Activated T-helper 17 cell treated with anti-CD3 and anti-CD28 coated beads, Interleukin-2, amount 50 U/mL, for 72 hours (primary cell): ENCODE measurements at places on chromosomes 2 and 18. TPM values are rescaled to one million over a fixed set of nuclear protein-coding genes. Genes with fewer than 3 reads are reported as not detected.

DNA sequence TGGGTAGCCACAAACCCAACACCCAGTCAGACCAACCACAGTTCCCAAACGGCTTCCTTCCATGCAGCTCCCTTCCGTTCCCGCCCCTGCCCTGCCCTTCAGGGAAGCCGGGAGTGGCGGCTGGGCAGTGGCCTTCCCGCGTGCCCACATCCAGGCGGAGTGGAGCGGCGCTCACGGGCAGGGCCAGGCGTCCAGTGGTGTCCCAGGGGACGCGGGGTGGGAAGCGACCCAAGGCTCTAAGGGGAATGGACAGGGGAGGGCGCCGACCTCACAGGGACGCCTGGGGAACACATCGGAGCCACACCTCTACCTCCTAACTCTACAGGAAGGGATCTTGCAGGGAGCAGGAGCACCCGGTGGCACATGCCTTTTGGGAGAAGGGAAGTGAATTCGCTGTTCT lies 225.9 kb upstream of the MGAT5 start:
- no peak for ATAC-seq
- no peaks in the 10 kb centered on the region for H3K36me3 ChIP-seq
- H3K4me3 ChIP-seq: no peak overlapping the region
- peaks cover 41% of the 10 kb centered on the region for H3K27me3 ChIP-seq
- H3K4me1 ChIP-seq: peaks cover 4% of the 10 kb centered on the region

DNA sequence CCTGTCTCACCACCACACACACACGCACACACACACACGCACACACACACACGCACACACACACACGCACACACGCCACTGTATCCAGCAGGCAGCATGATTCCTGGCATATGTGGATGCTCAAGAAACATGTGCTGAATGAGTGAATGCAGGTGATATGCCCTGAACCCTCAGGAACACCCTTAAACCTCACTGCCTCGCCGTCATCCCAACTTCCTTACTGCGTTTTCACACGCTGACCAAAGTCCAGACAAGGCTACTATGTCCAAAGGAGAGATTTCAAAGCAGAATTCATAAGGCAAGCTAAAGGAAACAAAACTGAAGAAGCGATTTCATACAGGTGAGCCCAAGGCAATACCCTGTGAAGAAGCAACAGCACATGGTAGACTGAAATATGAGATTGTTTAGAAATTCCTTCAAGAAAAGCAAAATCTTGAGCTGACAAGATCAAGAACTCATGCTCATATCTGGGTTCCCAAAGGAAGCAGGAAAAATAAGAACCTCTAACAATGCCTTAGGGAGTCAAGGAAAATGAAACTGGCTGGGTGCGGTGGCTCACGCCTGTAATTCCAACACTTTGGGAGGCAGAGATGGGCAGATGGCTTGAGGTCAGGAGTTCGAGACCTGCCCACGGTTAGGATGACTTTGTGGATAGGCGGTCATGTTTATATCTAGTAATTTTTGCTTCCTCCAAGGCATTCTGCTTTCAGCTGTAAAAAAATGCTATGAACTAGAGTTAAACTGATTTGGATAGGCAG lies 69.1 kb downstream of the TNFRSF11A start:
- no peak overlapping the region for H3K4me3 ChIP-seq
- no peaks in the 10 kb centered on the region for H3K36me3 ChIP-seq
- peaks cover 20% of the 10 kb centered on the region for H3K4me1 ChIP-seq
- ATAC-seq: no peak
- peaks cover 3% of the 10 kb centered on the region for H3K27me3 ChIP-seq

The LCT gene
- total RNA-seq: 1.0 TPM

- H3K27me3 ChIP-seq: peaks cover 15% of the 10 kb centered on the region
- peaks cover 13% of the 10 kb centered on the region for H3K4me1 ChIP-seq
- peak; percentile 80 for ATAC-seq
- H3K4me3 ChIP-seq: peak overlapping the region; percentile 40
Measured at GRCh38 chr2:237156031-237156856, 70.6 kb downstream of the COPS8 start.

GRCh38 chr2:12032975-12033374 lies 286.5 kb downstream of the LPIN1 start:
- H3K4me3 ChIP-seq: no peak overlapping the region
- no peak overlapping the region for H3K27ac ChIP-seq

The GPR17 gene
- total RNA-seq: not detected

DNA sequence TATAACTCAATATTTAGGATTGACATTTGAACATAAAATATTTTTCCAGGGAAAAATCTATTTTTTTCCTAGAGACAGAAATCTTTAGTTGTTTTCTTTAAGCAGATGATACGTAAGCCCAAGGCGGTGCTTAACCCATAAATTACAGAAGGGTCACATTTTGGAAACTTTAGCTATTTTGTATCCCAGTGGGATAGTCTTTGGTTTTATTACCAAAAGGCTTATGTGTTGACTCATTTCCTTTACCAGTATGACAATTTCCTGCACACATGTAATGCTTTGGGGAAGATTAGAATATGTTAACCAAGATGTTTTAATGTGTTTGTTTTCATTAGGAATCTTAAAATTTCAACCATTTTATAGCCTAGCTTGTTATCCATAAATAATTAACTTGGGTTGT lies 24.8 kb downstream of the DYNC1I2 start:
- H3K27ac ChIP-seq: no peak overlapping the region
- no peak overlapping the region for H3K4me3 ChIP-seq
- peaks cover 56% of the 10 kb centered on the region for H3K36me3 ChIP-seq
- ATAC-seq: no peak

The SRD5A2 gene
- not detected for total RNA-seq

DNA sequence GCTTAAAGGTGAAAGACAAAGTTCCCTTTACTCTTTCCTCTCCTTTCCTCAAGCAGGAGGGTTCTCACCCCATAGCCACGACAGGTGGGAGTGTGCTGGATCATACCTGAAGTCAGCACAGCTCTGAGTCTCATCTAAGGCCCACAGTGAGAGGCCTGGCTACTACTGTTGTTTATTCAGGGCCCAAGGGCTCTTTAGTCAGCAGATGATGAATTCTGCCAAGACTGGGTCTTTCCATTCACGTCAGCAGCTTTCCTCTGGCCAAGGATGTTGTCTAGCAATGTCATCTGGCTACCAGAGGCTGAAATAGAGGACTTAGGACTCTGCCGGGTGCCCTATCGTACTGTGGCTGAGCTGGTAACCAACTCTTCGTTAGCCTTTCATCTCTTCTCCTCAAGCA lies 308.4 kb upstream of the THUMPD2 start:
- H3K36me3 ChIP-seq: no peaks in the 10 kb centered on the region
- H3K27ac ChIP-seq: no peak overlapping the region
- H3K27me3 ChIP-seq: peaks cover 5% of the 10 kb centered on the region
- H3K4me1 ChIP-seq: no peaks in the 10 kb centered on the region
- ATAC-seq: no peak
- H3K4me3 ChIP-seq: no peak overlapping the region

DNA sequence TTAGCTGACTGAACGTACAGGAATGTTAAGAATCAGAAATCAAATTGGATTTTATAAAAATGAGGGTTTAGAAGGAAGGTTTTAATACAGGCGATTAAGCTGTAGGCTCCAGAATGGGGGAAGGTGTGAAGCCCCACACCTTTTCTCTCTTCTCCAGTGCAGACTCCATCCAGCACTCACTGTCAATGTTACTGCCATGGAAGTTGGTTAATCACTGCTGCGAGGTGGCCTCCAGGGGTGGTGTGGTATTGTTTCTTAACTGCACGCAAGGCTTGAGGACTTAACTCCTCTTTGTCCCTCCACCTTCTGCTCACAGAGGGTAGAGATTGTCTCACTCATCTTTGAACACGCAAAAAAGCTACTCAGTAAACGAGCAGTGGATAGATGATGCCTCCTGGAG lies 26.9 kb upstream of the YWHAQ start:
- H3K27ac ChIP-seq: peak overlapping the region; percentile 96
- H3K4me1 ChIP-seq: peaks cover 27% of the 10 kb centered on the region
- ATAC-seq: no peak
- no peaks in the 10 kb centered on the region for H3K27me3 ChIP-seq
- H3K4me3 ChIP-seq: peak overlapping the region; percentile 75
- H3K36me3 ChIP-seq: peaks cover 13% of the 10 kb centered on the region

GRCh38 chr2:142682528-142682927 lies 194.9 kb upstream of the KYNU start:
- no peaks in the 10 kb centered on the region for H3K4me1 ChIP-seq
- no peaks in the 10 kb centered on the region for H3K27me3 ChIP-seq
- no peaks in the 10 kb centered on the region for H3K36me3 ChIP-seq

DNA sequence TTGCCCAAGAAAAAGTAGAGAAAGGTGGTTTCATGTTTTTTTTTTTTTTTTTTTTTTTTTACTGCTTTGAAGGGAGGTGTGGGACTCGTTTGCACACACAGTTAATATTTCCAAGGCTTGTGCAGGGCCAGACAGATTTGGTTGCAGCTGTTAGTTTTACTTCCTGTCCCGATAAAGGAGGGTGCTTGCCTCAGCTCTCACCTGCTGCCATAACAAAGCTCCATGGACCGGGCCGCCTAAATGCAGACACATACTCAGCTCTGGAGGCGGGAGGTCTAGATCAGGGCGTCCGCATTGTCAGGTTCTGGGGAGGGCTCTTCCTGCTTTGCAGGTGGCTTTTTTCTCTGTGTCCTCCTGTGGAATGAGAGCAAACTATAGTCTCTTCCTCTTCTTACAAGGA lies 69.9 kb downstream of the ODC1 start:
- H3K27ac ChIP-seq: peak overlapping the region; percentile 56
- peak; percentile 15 for ATAC-seq
- H3K36me3 ChIP-seq: peaks cover 18% of the 10 kb centered on the region
- no peaks in the 10 kb centered on the region for H3K27me3 ChIP-seq

DNA sequence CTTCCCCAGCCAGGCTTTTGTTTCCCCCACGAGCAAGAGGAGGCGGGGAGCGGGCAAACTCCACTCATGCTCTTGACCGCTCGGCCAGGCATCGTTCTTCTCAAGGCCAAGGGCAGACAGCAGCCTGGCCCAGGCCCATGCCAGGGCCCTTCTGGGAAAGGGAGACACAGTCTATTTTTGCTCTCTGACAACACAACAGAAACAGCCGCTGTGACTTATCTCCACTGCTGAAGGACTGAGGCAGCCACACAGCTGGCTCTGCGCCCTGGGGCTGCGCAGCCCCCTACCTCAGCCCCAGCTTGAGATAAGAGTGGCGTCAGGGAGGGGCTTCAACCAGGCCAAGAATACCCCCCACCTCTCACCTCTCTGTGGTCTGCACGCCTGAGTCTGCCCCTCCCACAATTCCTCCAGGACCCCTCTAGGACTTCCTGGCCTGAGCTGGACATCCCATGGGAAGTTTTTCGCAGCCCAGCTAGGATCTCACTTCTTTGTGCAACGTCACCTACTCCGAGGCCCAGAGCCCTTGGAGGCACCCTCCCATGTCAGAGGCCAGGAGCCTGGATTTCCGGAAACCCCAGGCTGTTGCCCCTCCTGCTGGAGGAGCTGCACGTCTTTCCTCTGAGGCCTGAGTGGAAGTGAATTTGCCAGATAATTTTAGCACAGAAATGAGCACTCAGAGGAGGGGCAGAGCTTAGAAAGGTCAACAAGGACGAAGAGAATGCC lies 118.9 kb upstream of the OTOS start:
- no peak overlapping the region for H3K4me3 ChIP-seq
- ATAC-seq: no peak
- H3K27ac ChIP-seq: no peak overlapping the region
- no peaks in the 10 kb centered on the region for H3K4me1 ChIP-seq

The TSHZ1 gene
- total RNA-seq: 9.6 TPM

- no peaks in the 10 kb centered on the region for H3K4me1 ChIP-seq
- ATAC-seq: no peak
- H3K27me3 ChIP-seq: peaks cover 17% of the 10 kb centered on the region
- H3K27ac ChIP-seq: no peak overlapping the region
- no peaks in the 10 kb centered on the region for H3K36me3 ChIP-seq
Measured at GRCh38 chr2:109117780-109118179, 11.2 kb upstream of the SH3RF3 start.

The NLRC4 gene
- total RNA-seq: 0.13 TPM

The CDH20 gene
- total RNA-seq: not detected

DNA sequence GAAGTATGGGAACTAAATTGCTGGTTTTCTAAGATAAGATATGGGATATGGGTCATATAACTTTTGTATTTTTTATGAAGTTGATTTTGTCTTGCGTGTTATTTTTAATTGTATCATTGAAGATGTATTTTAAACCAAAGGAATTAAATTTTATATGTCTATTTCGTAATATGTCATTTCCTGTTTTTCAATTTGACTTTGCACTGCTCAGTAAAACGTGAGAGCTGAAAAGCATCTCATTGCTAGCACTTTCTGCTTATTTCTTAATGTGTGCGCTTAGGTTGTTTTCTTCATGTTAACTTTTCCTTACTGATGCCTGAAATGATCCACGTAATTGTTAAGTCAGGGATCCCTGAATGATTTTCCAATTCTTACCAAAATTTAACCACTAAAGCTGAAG lies 41.2 kb upstream of the KLF11 start:
- no peak overlapping the region for H3K27ac ChIP-seq
- no peaks in the 10 kb centered on the region for H3K4me1 ChIP-seq
- H3K27me3 ChIP-seq: no peaks in the 10 kb centered on the region

- H3K4me1 ChIP-seq: peaks cover 35% of the 10 kb centered on the region
- H3K27me3 ChIP-seq: no peaks in the 10 kb centered on the region
- peak overlapping the region; percentile 85 for H3K4me3 ChIP-seq
- peak overlapping the region; percentile 88 for H3K27ac ChIP-seq
Measured at GRCh38 chr2:9710311-9710710, 79.5 kb upstream of the YWHAQ start.

GRCh38 chr2:225620227-225620626 lies 220.7 kb downstream of the NYAP2 start:
- ATAC-seq: no peak
- H3K4me3 ChIP-seq: no peak overlapping the region
- H3K4me1 ChIP-seq: no peaks in the 10 kb centered on the region
- H3K36me3 ChIP-seq: no peaks in the 10 kb centered on the region

- ATAC-seq: no peak
- H3K27ac ChIP-seq: no peak overlapping the region
- no peaks in the 10 kb centered on the region for H3K27me3 ChIP-seq
- no peaks in the 10 kb centered on the region for H3K4me1 ChIP-seq
Measured at GRCh38 chr18:6718267-6718666, 11.2 kb upstream of the ARHGAP28 start.

The NEU2 gene
- total RNA-seq: not detected

The GKN2 gene
- not detected for total RNA-seq

- no peak for ATAC-seq
- no peaks in the 10 kb centered on the region for H3K27me3 ChIP-seq
- peaks cover 10% of the 10 kb centered on the region for H3K4me1 ChIP-seq
- H3K4me3 ChIP-seq: no peak overlapping the region
- peaks cover 48% of the 10 kb centered on the region for H3K36me3 ChIP-seq
Measured at GRCh38 chr18:13676471-13676870, 49.9 kb downstream of the FAM210A start.
